ENCODE measurements at places on chromosomes 16 and 17.

DNA sequence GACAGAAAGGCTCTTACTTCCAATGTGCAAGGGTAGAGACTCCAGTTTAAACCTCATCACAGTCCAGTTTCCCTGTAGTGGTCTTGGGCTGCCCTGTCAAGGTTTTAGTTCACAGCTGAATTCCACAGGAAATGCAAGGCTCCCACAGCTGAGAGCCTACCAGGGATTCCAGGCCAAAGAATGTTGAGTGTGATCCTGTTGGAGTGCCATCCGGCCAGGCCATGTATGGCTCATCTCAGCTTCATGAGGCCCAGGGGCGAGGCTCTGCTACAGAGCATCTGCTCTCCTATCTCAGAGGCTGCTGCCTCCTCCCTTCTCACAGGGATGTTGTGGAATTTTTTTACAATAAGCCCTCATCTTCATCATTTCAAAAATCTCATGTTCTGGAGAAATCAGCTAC, 239.8 kb upstream of the CCL2 start:
- no peak for DNase-seq

DNA sequence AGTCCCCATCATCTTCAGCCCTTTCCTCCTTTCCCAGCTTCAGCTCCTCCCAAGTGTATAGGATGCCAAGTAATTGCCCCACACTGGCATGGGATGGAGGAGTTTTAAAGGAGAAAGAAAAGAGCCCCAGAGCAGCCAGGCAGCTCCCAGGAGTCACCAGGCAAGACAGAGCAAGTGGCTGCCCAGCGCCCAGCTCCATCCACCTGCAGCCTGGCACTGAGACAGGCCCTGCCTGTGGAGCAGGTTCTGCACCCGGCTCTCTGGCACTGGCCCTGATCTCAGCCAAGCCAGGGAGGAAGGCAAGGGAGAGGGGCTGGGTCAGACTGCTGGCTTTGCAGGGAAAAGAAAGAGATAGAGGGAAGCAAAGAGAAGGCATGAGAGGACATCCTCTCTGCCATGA, 21.7 kb downstream of the FOXN1 start:
- DNase-seq, result no peak

DNA sequence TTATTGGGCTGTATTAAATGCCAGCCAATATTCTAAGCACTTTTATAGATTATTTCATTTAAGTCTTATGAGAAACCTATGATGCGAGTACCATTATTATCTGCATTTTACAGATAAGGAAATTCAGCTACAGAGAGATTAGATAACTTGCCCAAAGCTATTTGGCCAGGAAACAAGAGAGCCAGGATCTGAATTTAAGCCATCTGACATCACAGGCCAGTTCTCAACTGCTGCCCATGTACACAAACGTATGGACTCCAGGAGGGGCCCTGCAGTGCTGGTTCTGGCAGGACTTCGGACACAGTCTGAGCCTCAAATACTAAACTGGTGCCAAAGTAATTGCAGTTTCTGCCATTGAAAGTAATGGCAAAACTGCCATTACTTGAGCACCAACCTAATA, 40.2 kb downstream of the CPPED1 start:
- no peak for DNase-seq

- no peak for DNase-seq
These were observed 30.5 kb downstream of the TMEM238L start for GRCh38 chr17:10773391-10773790.

- no peak for DNase-seq
These were observed 412.8 kb downstream of the ZFHX3 start for GRCh38 chr16:72635104-72635503.

GRCh38 chr16:56108724-56109123, 82.6 kb upstream of the GNAO1 start:
- no peak for DNase-seq

- no peak for DNase-seq
These were observed 533.8 kb upstream of the CDH5 start for GRCh38 chr16:65832679-65833078.
